GM06990 (cell line): ENCODE measurements at places on chromosomes 12 and 14.

DNA sequence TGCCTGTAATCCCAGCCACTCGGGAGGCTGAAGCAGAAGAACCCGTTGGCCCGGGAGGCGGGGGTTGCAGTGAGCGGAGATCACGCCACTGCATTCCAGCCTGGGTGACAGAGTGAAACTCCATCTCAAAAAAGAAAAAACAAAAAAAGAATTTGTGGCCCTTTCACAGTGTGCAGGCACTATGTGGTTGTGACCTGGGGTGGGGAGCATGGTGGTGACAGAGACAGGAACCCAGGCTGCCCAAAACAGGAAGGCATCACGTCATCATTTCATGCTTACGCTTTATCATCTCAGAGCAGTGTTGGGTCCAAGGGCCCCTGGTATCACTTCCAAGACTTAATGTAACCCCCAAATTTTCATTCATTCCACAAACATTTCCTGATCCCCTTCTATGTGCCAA lies 175.7 kb upstream of the GSC start:
- no peak for DNase-seq

- DNase-seq = no peak
These were observed 979.0 kb downstream of the TMEM121 start for GRCh38 chr14:106505366-106505765.

DNA sequence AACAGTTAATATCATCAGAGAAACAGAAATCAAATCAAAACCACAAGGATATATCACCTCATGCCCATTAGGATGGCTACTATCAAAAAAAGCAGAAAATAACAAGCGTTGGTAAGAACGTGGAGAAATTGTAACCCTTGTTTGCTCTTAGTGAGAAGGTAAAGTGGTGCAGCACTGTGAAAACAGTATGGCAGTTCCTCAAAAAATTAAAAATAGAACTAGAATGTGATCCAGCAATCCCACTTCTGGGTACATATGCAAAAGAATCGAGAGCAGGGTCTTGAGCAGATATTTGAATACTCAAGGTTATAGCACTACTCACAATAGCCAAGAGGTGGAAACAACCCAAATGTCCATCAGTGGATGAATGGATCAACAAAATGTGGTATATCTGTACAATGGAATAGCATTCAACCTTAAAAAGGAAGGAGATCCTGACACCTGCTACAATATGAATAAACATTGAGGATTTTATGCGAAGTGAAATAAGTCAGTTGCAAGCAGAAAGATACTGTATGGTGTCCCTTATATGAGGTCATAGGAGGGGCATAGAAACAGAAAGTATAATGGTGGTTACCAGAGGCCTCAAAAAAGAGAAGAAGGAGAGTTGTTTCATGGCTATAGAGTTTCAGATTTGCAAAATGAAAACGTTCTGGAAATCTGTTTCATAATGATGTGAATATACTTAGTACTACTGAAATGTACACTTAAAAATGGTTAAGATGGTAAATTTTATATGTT lies 131.0 kb upstream of the EEA1 start:
- DNase-seq = peak; percentile 63

DNA sequence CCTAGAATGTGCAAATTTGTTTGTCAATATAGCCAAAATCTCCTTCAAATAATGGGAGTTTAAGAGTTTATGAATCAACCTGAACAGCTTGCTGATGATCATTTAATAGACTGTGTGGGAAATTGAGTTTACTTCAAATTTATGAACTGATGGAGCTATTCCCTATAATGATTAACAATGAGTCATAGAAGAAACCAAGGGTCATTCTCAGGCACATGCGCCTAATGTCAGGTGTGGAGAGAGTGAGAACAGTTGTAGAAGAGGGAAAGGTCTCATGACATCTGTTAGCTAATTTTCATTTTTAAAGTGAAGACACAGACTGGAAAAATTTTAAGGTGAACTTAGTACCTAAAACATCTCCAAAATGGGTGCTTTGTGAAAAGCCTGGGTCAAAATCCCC lies 191.8 kb downstream of the BMP4 start:
- DNase-seq = no peak

DNA sequence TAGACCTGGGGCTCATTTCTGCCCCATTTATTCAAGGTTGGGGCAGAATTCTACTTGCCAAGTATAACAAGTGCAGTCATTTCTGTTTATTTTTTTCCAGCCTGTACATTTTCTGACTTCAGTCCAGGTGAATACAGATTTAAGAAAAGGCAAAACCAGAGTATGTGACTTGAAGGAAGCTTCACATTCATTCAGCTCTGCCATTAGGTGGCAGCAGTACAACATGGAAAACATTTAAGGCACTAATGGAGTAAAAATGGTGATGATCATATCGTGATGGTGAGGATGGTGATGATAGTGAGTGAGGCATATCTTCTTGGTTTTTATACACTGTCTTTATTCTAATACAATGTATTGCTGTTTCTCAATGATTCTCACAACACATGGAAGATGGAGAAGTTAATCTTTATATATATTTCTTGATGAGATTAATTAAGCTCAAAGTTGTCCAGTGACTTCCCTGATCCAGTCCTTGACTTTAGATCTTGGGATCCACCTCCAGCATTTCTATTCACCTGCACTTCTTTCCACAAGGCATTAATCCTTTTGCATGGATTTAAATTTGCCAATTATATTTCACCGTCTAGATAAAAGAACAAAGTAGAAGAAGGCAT lies 176.7 kb upstream of the SEL1L start:
- no peak for DNase-seq
